H9 (cell line): ENCODE measurements at places on chromosomes 1 and 21.
A peak's percentile ranks its signal among the peaks of the same experiment; 100 is the strongest.

DNA sequence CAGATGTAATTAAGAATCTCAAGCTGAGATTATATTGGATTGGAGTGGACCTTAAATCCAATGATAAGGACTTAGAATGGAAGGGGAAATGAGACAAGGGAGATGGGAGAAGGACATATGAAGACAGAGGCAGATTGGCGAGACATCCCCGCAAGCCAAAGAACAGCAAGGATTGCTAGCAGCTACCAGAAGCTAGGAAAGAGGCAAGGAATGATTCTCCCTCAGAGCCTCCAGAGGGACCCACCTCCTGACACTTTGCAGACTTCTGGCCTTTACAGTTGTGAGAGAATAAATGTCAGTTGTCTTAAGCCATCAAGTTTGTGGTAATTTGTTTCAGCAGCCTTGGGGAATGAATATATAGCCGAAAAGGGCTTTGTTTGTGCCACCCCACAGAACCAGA, 20.7 kb downstream of the METTL13 start:
- H3K27ac ChIP-seq = no peak overlapping the region
- H3K4me1 ChIP-seq = 0 out of 2 replicates have a peak, but pooled peaks cover 2% of the 10 kb centered on the region
- peaks cover 11% of the 10 kb centered on the region for H3K36me3 ChIP-seq
- no peaks in the 10 kb centered on the region for H3K27me3 ChIP-seq

- no peak for DNase-seq
- no peaks in the 10 kb centered on the region for H3K27me3 ChIP-seq
- no peak overlapping the region for H3K4me3 ChIP-seq
- no peaks in the 10 kb centered on the region for H3K36me3 ChIP-seq
- no peaks in the 10 kb centered on the region for H3K4me1 ChIP-seq
Measured at GRCh38 chr1:163970151-163970550, 588.8 kb upstream of the PBX1 start.

- peak within 1 kb of the TSS; percentile 80 for H3K4me3 ChIP-seq
- H3K36me3 ChIP-seq = peaks cover 10% of the 10 kb centered on the region
- no peaks in the 10 kb centered on the region; the same call in 1 of the 2 replicates for H3K4me1 ChIP-seq
- peaks cover 2% of the 10 kb centered on the region; the same call in 1 of the 2 replicates for H3K27me3 ChIP-seq
Measured at GRCh38 chr21:31872452-31873274, at the start of gene HUNK. Gene HUNK (plus strand): TSS chr21:31873020. CDS start chr21:31873675, 655 bp downstream.

DNA sequence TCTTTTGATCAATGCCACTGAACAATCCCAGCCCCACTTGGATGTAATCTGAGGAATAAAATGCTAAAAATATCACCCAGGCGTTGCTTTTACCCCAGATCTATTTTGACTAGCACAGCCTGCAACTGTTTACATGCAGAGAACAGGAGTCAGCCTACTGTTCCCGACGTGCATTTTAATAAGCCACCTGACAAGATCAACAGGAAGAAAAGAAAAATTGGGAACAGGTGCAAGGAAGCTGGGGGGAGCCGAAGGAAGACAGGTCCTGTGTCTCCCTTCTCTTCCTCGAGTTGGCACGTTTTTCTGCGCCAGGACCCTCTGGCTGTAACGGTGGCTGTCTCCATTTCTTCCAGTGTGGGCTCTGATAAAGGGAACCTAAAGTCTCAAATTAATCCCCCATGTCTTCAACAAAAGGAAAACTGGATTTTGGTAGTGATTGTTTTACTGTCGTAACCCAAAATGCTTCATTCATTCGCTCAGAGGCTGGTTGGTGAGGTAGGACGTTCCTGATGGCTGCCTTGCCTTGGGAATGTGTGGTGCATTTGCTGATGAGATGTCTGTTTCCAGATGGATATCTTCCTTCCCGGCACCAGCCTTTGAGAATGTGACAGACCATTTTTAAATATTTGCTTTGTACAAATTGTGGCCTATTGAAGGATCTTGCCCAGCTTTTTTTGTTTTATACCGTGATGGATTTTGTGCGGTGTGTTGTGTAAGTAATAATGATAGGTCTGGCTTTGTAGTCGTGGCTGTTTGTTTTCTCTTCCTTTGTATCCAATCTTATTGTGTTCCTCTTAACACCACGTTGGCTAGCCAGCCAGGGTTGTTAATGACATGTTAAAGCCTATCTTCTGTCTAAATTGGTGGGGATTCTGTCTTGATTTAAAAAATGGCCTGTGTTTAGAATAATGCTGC, 117.5 kb downstream of the C1orf21 start:
- no peaks in the 10 kb centered on the region for H3K4me1 ChIP-seq
- no peaks in the 10 kb centered on the region for H3K27me3 ChIP-seq
- DNase-seq = no peak

GRCh38 chr1:36465731-36466369, 1.7 kb upstream of the MRPS15 start:
- H3K27ac ChIP-seq = no peak overlapping the region
- peaks cover 20% of the 10 kb centered on the region for H3K36me3 ChIP-seq
- no peak overlapping the region for H3K4me3 ChIP-seq
- DNase-seq = no peak
- H3K27me3 ChIP-seq = peaks cover 29% of the 10 kb centered on the region; the same call in 1 of the 2 replicates

GRCh38 chr1:210598135-210598652, 269.5 kb downstream of the HHAT start:
- H3K4me1 ChIP-seq = no peaks in the 10 kb centered on the region
- H3K36me3 ChIP-seq = no peaks in the 10 kb centered on the region
- DNase-seq = no peak
- no peak overlapping the region for H3K4me3 ChIP-seq

DNA sequence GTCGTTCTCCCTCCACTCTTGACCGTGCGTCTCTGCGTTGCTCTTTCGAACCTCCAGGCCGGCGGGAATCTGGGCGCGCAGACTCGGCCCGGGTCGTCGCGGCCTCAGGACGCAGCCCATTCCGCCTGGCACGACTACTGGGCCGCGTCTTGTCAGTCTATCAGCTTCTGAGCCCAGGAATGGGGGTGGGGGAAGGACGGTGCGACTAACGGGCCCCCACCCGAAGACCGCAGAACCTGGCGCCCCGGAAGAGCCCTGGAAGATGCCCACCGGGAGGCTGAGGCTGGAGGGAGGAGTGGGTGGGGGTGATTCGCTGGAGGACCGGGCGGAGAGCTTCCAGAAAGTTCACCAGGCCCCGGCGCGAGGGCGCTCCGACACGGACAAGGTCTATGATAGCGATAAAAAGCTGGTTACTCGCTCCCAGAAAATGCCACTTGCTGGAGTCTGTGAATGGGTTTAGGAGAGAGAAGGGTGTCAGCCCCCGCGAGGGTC, 1.7 kb upstream of the DMRTA2 start:
- no peaks in the 10 kb centered on the region for H3K4me1 ChIP-seq
- no peak overlapping the region for H3K27ac ChIP-seq
- peak; percentile 48 for DNase-seq

GRCh38 chr21:15051644-15052458, 12.9 kb downstream of the NRIP1 start:
- DNase-seq = no peak
- H3K27me3 ChIP-seq = no peaks in the 10 kb centered on the region
- no peak overlapping the region for H3K27ac ChIP-seq
- peaks cover 3% of the 10 kb centered on the region for H3K36me3 ChIP-seq
- no peak overlapping the region for H3K4me3 ChIP-seq
- H3K4me1 ChIP-seq = peaks cover 6% of the 10 kb centered on the region

- DNase-seq = no peak
- no peak overlapping the region for H3K27ac ChIP-seq
- peaks cover 81% of the 10 kb centered on the region for H3K27me3 ChIP-seq
- H3K4me3 ChIP-seq = no peak overlapping the region; the same call in 1 of the 2 replicates
- 0 out of 2 replicates have a peak, but pooled peaks cover 2% of the 10 kb centered on the region for H3K4me1 ChIP-seq
Measured at GRCh38 chr21:36692114-36692834, 6.6 kb upstream of the SIM2 start.

- no peaks in the 10 kb centered on the region for H3K27me3 ChIP-seq
- H3K36me3 ChIP-seq = no peaks in the 10 kb centered on the region
- DNase-seq = no peak
- H3K4me1 ChIP-seq = no peaks in the 10 kb centered on the region
- H3K4me3 ChIP-seq = no peak overlapping the region
- H3K27ac ChIP-seq = no peak overlapping the region
Measured at GRCh38 chr1:87812871-87813577, 484.3 kb downstream of the LMO4 start.

DNA sequence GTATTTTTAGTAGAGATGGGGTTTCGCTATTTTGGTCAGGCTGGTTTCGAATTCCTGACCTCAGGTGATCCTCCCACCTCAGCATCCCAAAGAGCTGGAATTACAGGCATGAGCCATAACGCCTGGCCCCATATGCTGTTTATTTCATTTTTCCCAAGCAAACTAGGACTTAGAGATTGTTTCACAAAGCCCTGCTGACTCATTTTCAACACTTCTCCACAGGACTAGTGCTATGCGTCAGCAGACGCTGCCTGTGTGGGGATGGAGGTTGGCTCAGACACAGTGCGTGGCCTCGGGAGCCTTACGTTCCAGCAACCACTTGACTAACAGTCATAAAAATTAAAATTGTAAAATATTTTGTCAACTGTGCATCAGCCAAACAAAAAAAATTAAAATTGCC, 22.7 kb downstream of the PKNOX1 start:
- peaks cover under 1% of the 10 kb centered on the region; the same call in 1 of the 2 replicates for H3K4me1 ChIP-seq
- H3K36me3 ChIP-seq = peaks cover 48% of the 10 kb centered on the region
- no peaks in the 10 kb centered on the region for H3K27me3 ChIP-seq
- H3K4me3 ChIP-seq = no peak overlapping the region
- no peak for DNase-seq

- peaks cover 5% of the 10 kb centered on the region; the same call in 1 of the 2 replicates for H3K4me1 ChIP-seq
- DNase-seq = no peak
- no peaks in the 10 kb centered on the region for H3K36me3 ChIP-seq
Measured at GRCh38 chr1:96538883-96539282, 182.7 kb upstream of the PTBP2 start.
